ENCODE measurements at places on chromosomes 7 and 10.

DNA sequence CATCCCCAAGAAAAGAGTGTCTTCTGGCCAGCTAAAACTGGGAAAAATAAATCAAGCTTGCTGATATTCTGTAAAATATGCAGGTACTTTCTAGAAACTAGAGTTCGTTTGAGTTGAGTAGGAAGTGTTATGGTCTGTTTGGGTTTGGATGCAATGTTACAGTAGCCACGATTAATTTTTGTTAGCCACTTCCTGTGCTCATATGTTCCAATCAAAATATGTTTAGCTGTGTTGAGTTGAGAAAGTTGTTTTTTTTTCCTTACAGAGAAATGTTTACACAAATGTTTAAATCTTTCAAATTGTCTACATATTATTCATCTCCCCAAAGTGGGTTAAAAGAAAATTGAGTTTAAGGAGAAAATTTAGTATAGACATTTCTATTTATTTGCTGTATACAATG lies 11.3 kb upstream of the LAMB1 start:
- DNase-seq, result no peak

DNA sequence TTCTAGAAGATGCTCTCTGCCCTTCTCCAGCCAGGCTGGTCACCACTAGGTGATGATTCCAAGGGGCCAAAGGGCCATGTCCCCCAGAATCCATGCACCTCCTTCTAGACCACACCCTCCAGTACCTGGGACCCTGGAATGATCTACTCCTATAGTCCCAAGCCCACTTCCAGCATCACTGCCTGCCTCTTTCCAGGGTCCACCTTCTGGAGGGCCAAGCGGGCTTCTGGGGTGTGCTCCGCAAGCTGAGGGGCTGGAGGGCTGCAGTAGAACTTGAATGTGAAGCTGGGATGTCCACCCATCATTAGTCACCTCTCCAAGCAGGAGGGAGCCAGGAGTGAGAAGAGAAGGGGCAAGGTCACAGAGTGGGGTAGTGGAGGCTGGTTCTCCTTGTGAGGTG lies 234.4 kb upstream of the MYO3A start:
- no peak for DNase-seq

DNA sequence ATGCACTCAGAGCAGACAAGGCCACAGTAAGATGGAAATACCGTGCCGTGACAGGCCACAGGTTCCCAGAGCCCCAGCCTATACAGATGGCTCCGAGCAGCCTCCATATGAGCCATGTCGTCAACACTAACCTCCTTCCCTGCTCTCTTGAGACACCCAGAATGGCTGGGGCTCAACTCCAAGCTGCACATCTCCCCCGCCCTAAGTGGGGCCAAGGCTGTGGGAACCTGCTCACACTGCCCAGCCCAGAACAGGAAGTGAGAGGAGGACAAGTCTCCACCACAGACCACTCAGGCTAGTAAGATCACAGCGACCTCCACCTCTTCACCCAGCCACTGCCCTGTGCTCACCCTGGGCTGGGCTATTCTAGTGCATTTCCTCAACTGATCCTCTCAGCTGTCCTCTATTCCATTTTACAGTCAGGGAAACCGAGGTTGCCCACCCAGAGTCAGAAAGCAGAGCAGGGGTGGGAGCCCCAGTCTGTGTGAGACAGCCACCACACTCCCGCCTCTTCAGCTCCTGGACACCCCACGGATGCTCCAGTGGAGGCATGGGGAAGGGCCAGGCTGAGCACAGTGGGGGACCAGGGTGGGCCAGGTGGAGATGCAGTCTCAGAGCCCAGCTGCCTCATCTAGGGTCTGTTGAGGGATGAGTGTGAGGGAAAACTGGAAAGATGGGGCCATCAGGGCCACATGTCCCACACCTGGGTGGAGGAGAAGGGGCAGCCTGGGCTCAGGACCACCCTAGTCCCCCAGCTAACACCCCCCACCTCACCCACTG lies 11.6 kb downstream of the GRID1 start:
- DNase-seq, result no peak

- no peak for DNase-seq
Measured at GRCh38 chr10:129438024-129438423, 29.0 kb upstream of the MGMT start.

DNA sequence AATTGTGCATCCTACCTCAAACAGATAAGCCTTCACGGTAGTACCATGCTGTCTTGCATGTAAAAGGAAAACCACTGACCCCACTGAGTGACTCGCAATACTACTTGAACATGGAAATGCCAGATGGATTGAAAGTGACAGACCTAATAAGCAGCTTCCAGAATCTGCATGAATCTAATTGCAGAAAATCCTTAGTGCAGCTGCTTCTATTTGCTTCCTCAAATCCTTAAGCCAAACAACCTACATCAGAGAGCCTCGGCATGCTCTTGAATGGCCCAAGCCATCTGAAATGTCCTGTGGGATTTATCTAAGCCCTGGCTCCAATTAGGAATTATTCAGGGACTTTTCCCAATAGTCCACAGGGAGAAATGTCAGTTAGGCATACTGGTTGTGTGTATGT lies 509.5 kb upstream of the CELF2 start:
- no peak for DNase-seq

DNA sequence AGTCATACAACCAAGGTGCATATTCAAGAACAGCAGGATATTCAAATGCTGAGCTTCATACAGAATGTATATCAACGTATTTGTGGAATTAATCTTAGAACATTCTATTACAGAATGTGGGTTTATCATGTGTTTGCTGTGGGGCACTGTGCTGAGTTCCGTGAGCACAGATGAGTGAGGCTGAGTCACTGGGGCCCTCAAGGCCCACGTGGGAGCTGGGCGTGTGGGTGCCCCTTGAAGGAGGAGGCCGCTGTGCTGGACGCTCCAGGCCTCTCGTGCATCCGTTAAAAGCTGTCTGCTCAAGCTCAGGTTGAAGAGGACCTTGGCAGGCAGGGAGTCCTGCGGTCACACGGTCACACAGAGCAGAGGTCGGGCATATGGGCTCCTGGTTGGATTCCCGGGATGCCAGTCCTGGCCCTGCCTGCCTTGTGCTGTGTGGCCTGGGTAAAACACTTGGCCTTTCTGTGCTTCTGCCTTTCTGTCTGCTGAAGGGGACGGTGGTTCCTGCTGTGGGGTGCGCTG lies 70.1 kb downstream of the GLRX3 start:
- no peak for DNase-seq

DNA sequence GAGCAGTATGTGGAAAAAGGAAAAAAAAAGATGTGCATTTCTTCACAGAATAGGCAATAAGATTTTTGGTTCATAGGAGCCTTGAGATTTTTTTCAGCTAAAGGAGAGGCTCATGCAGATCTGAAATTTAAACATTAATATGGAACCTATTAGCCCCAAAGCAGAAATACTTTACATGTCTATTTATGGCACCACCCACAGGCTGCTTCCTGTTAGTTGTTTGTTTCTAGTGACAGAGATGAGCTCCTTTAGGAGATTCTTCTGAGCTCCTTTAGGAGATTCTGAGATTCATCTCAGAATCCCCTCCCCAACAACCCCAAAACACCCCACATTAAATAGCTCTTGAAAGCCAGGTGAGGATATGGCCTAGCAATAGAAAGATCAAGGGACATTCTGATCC lies 27.9 kb upstream of the HPS1 start:
- no peak for DNase-seq

GRCh38 chr7:151790830-151791620 lies 85.9 kb downstream of the PRKAG2 start:
- no peak for DNase-seq

- DNase-seq, result no peak
Measured at GRCh38 chr7:19327018-19327417, 181.8 kb upstream of the FERD3L start.

DNA sequence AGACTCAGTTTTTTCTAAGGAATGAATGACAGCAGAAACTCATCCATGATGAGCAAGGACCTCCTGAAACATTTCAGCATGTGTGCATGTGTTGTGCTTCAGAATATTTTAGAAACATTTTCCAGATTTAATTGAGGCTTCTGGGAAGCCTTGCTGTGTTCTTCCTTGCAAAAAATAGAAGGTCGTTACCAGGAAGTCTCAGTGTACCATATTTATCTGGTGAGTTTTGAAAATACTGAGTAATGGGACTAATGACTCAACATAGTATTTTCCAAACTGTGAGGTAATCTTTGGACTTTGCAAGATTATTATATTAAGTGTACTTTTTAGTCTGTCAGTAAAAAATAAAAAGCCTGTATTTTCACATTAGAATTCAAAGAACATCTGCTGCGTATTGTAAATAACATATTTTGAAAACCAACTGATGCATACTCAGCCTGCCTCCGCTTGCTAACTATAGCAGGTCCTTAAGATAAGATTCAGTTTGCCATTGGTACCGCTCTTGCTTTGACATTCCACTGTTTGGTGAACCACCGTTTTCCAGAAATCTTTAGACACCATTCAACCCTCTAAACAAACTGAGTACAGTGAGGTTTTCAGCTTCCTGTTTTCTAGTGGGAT lies 739.6 kb upstream of the GALNT17 start:
- DNase-seq, result no peak

GRCh38 chr10:114634609-114634979 lies 23.5 kb downstream of the ABLIM1 start:
- DNase-seq, result no peak

DNA sequence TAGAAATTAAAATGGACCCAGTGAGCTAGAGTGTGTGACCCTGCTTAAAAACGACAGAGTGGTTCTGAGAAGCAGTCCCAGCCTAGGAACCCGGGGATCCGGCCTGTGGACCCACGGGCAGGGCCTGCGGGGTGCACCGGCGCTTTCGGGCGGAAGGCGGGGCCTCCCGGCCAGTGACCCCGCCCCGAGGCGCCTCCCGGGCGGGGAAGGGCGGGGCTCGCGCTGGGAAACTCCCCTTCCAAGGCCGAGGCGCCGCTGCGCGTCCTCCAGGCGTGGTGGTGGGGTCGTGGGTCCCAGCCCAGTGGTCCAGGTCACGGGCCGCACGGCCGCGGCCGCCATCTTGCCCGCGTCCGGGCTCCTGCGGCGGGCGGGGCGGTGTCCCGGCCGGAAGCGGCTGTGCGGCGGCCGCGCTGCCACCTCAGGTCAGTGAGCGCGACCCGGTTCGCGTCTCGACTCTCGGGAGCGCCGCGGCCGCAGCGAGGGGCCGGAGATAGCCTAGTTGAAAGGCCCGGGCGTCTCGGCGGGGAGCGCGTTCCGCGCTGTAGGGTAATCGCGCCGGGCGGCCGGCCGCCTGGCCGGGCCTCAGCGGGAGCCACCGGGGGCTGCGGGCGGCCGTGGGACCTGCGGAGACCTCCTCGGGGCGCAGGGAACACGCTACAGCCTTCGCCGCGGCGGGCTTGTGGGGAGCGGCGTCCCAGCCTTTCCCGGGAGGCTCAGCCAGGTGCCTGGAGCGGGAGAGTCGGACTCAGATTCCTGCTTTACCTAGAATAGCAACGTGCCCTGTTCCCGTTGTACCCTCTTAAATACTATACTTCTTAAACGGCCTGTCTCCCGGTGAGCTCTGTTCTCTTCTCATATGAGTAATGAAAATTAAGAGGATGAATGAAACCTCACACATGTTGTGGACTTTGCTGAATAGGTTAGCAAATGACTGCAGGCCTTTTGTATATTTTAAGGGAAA lies at the start of gene MIOS:
TSS of gene MIOS (plus strand) at position 234 of the 961 bp plus-strand sequence. CDS start 5,592 bp downstream, outside the sequence.
- DNase-seq, result peak; percentile 26

DNA sequence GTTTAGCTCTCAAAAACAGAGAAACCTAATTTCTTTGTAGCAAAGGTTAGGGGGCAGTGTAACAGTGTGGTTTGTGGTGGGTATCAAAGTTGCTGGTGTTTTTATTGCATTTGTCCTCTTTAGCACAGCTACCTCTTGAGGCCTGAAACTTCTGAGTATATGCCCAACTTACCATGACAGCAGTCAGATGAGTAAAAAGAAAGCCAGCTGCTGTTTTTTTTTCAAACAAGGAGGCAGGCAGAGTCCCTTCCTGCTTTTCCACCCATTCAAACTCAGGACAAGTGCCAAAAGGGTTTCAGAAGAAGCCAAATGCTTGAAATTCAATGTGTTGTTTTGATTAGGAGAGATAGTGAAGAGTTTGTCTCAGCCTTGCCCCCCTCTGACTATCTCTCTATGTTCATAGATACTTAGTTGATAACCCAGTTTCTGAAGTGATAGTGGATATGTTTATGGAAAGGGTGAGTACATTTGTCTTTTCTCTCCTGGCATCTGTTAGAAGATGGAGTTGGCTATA lies 23.1 kb downstream of the GBF1 start:
- DNase-seq, result no peak

Measured in NCI-H748 treated with DMSO at 0.1 percent for 48 hours (cell line).